ENCODE measurements at places on chromosomes 1 and 21.

- DNase-seq: no peak
Measured at GRCh38 chr1:33824971-33825370, 38.9 kb upstream of the HMGB4 start.

- no peak for DNase-seq
Measured at GRCh38 chr1:116945421-116945820, 35.7 kb downstream of the PTGFRN start.

DNA sequence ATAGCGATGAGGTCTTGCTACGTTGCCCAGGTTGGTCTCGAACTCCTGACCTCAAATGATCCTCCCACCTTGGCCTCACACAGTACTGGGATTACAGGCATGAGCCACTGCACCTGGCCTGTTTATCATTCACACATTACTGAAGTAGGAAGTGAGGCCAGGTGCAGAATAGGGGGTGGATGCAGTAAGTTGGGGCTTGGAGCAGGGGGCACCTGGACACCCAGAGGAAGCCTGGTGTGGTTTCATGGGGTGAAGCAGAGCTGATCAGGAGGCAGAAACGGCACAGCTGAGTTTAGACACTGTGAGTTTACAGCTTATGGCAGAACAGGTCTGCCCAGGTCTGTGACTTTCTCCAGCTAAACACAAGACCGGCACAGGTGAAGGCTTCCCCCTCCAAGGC is 4.9 kb downstream of the CDA start:
- DNase-seq: no peak

DNA sequence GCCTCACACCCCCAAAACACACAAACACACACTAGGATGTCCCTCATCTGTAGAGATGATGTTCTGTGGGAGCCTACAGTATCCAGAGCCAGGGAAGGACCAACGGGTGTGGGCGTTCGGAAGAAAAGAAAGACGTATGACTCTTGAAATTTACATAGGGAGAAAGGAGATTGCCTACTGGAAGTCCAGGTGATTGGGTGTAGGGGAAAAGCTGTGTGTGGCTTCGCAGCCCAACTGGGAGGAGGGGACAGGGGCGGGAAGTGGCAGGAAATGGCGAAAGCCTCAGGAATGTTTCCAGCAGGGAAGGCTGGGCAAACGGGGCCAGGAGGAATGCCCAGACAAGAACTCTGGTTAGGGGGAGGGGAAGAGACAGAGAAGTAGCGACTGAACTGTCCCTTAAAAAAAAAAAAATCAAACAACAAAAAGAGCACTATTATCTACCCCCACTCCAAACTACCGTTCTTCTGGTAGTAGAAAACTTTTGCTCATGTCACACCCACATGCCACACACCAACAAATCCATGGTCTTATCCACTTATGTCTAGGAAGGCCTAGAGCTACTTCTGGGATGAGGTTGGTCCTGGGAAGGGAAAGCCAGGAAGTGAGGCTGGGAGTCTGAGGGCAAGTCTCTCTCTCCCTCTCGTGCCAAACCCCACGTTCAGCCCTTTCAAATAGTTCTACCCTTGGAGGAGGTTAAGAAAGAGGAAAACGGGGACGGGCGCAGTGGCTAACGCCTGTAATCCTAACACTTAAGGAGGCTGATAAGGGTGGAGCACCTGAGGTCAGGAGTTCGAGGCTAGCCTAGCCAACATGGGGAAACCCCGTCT is 1.8 kb upstream of the CKS1B start:
- DNase-seq: peak; percentile 85

DNA sequence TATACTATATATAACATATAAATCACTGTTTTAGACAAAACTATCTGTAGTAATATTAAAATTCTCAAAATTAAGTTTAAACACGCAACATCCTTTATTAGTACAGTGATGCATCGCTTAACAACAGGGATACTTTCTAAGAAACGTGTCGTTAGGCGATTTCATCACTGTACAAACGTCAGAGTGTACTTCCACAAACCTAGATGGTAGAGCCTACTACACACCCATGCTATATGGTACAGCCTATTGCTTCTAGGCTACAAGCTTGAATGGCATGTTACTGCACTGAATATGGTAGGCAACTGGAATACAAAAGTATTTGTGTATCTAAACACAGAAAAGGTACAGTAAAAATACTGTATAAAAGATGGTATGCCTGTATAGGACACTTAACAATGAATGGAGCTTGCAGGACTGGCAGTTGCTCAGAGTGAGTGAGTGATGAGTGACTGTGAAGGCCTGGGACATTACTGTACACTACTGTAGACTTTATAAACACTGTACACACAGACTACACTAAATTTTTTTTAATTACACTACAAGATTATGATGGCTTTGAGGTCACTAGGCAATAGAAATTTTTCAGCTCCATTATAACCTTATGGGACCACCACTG is 10.5 kb downstream of the FOXJ3 start:
- DNase-seq: no peak

DNA sequence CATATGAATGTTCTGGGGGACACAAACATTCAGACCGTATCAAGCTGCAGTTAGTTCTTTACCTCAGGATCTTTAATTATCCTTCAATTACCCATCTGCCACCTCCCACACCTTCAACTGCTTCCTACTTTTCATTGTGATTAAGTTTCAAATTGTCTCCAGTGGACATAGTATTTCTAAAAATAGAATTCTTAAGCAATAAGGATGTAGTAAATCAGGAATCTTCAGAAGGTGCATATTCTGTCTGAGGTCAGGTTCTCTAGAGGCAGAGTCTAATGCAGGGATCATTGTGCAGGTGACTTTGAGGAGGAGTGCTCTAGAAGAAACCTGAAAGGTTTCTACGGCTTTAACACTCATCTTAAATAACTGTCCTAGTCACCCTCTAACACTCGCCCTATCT is 102.6 kb upstream of the PPP2R5A start:
- no peak for DNase-seq

- DNase-seq: no peak
Measured at GRCh38 chr1:22031214-22031962, 21.1 kb upstream of the CDC42 start.

DNA sequence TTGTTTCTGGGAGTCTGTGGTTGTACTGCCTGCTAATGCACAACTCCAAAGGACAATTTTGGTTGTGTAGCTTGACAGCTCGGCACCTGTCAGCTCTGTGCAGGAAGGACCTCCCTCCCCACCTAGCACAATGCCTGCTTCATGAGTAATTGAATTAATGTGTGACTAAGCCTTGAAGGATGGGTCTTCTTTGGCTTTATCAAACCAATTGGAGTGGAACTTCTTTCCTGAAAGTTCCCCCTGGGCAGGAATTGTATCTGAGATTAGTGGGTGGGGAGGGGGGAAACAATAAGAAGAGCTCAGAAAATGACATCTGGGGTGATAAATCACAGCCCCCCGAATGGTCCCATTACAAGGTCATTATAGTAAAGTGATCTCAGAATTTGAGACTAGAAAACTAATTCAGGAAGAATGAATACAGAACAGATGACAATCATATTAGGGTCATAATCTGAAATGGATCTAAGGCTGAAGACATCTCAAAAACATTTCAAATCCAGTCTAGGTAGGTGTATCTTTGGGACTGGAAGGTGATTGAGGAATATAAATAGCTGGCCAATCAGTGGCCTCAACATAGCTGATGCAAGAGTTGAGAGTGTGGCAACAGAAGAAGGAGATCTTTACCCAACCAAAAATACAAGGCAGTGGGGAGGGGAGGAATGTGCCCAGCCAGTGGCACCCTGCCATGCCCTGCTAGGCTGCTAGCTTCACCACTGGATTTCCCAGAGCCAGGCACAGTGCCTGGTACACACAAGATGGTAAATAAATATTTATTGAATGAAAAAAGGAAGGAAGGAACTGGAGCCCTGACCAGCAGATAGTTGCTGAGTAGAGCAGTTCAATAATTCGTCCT is 10.1 kb upstream of the SESN2 start:
- DNase-seq: peak; percentile 50

- no peak for DNase-seq
Measured at GRCh38 chr1:20930427-20930826, 143.3 kb upstream of the HP1BP3 start.

- DNase-seq: no peak
Measured at GRCh38 chr21:37593740-37594471, 227.3 kb downstream of the DYRK1A start.

DNA sequence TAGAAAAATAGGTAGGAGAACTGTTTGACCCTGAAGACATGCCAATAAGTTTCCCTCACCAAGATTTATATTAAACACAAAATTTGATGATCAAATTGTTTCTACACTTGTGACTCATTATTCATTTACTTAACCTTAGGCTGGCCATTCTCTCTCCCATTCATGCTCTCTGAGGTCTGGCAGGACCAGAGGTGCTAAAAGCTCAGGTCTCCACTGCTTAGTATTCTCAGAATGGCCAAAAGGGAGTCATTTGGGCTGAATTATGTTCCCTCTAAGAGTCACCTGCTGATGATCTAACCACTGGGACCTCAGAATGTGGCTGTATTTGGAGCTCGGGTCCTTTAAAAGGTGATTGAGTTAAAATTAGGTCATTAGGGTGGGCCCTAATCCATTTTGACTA is 47.1 kb upstream of the ATP1B1 start:
- DNase-seq: no peak

DNA sequence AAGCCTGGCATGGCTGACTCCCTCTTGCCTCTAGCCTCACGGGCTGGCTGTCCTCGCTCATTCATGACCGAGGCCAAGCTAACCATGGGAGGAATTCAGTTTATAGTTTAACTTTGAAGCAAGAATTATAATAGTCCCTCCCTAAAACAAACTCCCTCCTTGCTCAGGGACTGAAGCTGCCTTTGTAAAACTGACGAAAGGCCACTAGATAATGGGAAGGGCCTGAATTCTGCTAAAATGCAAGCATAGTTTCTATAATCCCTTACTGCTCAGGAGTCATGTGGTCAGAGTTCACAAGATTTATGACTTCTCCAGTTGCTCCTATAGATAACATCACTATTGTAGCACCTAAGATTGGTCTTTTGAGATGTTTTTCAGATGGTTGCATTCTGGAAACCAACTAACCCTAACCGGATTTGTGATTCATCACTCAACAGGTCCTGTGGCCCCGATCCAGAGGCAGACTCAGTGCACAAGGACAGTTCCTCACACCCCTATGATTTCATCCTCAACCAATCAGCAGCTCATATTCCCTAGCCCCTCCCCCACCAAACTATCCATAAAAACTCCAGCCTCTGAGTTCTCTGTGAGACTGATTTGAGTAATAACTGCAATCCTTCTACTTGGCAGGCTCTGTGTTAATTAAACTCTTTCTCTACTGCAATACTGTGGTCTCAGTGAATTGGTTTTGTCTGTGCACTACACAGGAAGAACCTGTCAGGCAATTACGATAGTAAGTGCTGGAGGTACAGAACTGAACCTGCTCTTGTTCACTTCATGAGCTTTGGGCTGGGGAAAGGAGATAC is 26.4 kb downstream of the HHIPL2 start:
- no peak for DNase-seq

GRCh38 chr1:62796221-62796620 is 12.3 kb downstream of the ATG4C start:
- no peak for DNase-seq

GRCh38 chr1:241782396-241782795 is 65.6 kb upstream of the EXO1 start:
- no peak for DNase-seq

DNA sequence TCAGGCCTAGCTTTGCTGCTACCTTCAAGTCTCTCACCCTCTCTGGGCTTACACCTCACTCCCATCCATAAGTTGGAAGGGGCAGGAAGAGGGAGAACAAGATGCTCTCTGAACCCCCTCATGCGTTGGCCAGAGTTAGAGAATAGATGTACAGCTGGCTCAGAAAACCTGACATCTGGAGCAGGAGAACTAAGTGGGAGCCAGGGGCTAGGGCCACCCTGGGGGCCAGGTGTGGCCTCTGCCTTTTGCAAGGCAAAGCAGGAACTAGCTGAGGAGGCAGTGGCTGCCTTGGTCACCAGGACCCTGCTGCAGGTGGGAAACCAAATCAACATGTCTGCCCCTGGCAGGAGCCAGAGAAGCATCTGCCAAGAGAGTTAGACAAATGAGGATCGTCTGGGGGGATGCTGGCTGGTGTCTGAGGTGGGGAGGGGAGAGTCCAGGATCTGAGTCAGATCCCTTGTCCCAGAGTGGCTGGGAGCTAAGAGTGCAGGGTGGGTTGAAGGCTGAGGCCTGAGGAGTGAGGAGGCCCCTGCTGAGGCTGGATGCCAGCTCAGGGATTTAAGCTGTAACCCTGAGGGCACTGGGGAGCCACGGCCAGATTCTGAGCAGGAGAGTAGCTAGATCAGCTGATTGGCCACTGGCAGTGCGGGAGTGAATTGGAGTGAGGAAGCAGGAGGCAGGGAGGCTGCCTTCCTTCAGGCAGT is 115.0 kb downstream of the EPHB2 start:
- no peak for DNase-seq

GRCh38 chr1:34984435-34984792 is 733 bp downstream of the TMEM35B start:
- no peak for DNase-seq

- DNase-seq: no peak
Measured at GRCh38 chr1:213560226-213560625, 427.5 kb upstream of the PROX1 start.

DNA sequence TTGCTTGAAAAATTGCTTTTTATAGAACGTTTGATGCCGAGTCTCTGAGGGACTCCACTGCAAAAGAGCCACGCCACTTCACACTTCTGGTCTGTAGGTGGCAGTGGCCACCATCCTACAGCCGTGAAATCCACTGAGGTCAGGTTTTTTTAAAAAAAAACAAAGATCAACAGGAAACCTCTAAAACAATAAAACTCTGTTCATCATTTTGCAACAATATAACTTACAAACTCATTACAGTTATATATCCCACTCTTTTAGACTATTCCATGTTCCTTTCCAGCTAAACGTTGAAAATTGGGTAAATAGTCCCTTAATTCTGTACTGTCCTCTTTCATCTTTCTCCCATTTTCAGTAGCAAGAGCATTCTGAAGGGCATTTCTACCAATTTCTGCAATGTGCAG is 64.6 kb upstream of the FMN2 start:
- peak; percentile 31 for DNase-seq

DNA sequence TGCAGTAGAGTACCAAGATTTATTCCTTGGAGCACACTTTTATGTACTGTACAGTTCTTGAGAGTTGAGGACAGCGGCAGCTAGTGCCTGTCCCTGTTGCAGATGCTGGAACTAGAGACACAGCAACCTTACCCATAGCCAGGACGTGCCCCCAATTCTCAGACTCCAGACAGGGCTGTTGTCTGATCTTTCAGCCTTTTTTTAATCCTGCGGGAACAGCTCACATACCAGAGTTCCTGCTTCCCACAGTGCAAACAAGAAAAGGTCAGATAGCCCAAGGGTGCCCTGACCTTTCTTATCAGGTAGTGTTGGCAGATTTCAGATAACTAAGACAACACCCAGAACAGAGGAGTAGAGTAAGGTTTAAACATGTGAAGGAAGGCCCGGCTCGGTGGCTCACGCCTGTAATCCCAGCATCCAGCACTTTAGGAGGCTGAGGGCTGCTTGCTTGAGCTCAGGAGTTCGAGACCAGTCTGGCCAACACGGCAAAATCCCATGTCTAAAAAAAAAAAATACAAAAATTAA is 78.5 kb downstream of the DOP1B start:
- no peak for DNase-seq

DNA sequence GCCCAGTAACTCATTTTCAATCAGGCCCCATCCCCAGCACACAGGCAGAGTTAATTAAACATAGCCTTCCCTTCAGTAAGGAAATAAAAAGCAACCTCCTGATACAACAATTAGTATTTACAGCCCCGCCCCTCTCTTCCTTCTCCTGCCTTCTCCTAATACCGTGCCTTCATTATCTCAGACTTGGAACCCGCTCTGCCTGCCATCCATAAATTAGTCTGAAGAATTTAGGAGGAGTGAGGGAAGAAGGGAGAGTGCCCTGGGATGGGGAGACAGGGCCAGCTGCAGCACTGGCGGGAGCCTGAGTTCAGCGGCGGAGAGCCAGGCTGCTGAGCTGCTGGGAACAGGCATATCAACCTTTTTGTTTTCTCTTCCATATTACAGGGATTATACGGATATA is 172.8 kb downstream of the ACTL8 start:
- DNase-seq: no peak

Measured in GM04503 (cell line).